ENCODE measurements at places on chromosomes 2 and 18.

DNA sequence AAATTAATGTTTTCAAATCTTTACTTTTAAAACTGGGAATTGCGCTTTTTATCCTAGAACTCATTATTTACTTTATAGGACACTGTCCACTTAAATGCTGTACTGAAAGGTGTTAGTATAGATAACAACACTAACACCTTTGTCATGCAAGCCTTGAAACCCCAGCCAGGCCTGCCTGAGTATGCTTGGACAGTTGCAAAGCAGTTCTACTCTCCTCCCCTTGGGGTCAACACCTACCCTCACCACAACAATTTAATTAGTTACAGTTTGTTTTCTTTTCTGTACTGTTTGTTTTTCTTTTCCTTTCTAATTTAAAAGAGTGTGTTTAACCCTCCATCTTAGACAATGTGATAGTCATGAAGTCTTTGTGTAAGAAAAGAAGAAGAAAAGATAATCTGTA, 18.9 kb upstream of the FAM98A start:
- DNase-seq: no peak

GRCh38 chr2:166112193-166112605, 15.6 kb downstream of the SCN1A start:
- no peak for DNase-seq

DNA sequence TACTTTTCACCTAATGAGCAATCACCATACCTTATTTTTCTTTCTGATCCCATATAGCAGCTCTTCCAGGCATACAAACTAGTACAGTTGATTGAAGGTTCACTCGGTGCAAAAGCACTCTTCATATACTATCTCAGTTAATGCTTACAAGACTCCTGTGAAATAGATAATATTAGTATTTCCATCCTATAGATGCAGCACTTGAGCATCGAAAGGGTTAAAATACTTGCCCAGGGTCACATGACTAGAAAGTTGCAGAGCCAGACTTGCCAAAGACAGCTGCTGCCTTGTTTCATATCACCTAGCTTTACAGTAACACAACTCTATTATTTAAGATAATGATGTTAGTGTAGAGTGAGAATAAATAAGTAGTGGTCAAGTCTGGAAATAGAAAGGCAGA, 466.0 kb upstream of the TNP1 start:
- DNase-seq: no peak

DNA sequence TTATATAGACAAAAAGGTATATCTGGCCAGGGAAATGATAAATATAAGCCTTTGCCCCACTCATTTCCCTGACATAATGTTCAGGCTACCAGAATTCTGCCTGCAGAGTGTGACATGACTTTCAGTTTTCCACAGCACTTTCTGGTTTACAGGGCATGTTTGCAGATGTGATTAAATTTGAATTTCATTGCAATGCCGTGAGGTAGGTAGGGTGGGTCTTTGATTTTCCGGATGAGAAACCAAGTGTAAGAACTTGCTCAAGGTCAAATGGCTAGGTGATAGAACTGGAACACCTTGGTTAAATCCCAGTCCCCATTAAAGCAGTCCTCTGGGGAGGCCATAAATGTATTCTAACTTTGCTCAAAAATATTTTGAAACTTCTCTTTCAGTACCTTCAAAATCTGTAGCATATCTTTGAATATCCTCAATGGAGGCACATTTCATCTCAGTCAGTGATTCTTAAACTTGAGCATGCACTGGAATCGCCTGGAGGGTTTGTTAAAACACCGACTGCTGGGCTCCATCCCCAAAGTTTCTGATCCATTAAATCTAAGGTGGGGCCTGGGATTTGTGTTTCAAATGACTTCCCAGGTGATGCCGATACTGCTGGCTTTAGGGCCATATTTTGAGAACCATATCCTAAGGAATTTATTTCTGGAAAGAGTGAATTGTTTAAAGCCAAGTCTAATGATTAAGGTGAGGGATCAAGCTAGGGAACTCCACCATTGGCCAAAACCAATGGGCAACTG, 35.0 kb downstream of the MRPL33 start:
- no peak for DNase-seq

DNA sequence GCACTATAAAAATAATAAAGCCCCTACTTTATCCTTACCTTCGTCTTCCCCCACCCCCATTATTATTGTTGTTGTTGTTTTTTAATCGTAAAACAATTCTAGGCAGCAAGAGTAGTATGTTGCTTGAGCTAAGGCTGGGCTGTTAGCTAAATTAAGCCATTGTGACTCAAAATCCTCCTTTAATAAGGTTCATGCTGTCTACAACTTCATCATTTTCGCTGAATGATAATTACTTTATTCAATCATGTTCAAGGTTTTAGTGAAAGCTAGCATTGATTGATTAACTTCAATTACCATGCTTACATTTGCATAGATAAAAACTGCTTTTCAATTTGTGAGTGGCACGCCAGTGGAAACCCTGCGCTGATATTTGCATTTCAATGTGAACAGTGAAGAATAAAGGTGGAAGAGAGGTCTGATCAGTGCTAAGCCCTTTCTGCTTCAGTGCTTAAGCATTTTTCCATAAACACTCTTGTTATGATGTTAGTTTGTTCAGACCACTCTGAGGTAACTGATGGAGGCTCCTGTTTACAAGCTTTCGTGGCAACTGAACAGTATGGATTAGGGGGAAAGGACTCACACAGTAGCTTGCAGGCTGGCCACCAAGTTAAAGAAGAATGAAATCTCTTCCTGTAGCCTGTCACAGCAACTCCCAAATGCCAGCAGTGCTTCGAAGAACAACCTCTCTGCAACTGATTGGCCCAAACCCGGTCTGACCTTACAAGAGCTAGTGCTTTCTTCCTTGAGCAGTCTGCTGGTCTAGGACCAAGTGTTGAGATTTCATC, 156.8 kb downstream of the GPD2 start:
- DNase-seq: no peak

- no peak for DNase-seq
These were observed 39.5 kb upstream of the ATP6V1B1 start for GRCh38 chr2:70895998-70896764.

DNA sequence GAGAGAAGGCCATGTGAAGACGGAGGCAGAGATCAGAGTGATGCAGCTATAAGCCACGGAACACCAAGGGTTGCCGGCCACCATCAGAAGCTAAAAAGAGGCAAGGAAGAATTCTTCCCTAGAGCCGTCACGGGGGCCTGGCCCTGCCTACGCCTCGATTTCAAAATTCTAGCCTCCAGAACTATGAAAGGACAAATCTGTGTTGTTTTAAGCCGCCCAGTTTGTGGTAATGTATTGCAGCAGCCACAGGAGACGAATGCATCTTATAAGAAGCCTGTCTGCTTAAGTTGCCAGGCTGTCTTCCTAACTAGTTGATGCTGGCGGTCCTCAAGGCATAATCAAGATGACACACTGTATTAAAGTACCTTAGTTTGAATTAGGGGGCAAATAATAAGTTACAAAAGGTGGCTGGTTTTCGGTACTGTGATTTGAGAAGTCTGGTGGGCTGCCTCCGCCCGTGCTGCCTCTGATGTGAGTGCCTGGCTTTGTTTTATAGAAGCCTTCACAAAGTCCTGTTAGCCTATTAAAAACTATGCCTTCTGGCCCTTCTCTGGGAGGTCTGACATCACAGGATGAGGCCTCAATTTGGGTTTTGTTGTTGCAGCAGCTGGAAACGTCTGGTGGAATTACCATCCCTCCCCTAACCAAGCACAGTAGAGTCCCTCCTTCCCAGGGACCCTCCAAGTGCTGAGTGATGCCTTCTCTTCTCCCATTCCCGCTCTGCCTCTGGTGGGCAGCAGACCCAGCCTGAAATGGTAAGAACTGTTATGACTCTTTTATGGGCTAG, 53.6 kb downstream of the SRD5A2 start:
- DNase-seq: no peak

DNA sequence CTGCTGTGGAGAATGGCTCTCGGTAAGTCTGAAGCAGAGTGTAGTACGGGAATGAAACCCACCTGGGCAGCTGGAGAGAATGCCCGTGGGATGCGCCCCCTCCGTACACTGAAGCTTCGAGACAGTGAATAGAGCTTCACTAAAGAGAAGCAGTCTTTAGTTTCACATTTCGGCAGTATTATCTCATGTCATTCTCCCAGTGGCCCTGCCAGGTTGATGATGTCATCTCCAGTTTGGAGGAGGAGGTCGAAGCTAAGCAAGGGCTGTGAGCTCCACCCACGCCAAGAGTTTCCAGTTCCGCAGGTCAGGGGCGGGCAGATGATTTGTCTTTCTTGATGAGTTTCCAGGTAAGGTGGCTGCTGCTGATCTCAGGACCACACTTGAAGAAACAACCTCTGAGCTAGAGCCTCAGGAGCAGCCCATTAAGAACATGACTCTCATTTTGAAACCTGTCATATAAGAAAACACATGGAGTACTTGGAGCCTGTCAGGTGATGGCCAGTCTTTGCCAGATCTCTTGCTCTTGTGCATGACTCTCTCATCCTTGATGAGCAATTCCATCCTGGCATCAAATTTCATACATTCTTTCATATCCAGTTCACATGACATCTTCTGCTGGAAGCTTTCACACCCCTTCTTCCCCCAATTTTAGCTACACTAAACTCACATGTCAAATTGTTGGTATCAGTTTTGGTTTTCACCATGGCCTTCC, 475.0 kb downstream of the RNF144A start:
- no peak for DNase-seq

DNA sequence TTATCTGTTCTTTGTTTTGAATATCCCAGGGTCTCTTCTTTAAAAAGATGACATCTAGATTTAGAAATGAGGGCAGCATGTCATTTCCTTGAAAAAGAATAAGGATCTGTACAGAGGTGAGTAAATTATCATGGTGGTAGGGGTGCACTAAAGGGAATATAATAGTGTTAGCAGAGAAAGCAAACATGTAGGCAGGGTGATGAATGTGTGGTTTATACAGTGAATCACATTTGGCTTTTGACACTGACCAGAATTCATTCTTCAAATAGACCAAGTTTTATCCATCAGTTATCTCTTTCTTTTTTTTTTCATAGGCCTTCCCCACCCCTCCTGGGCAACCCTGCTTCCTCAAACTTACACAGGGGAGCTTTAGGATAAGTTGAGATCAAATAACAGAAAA, 184.5 kb upstream of the LRP1B start:
- no peak for DNase-seq

DNA sequence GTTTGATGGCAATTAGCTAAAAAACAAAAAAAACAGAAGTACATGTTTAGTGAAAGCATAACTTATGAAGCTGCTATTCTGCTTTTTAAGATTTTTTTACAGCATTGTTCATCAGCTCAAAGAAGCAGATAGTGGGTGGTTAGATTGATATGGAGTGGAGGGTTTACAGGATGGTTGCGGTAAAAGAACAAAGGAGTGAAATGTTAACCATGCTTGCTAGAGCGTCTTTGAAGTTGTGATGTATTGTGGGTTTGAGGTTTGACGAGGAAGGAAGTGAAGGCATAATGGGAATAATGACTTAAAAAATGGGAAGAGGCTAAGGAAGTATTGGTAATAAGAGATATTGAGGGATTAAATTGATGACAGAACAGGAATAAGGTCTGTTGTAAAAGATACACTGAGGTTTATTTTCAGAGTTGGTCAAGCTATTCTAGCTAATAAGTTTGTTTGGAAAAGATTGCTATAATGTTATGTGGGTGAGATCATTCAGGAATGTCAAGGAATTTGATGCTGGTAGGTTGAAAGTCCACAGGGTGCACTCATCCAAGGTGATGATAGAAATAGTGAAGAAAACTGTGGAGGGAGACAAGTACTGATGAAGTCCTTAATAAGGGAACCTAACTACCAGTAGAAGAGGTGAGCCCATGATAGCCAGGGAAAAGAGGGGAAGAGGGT, 14.6 kb downstream of the SPOPL start:
- DNase-seq: no peak

DNA sequence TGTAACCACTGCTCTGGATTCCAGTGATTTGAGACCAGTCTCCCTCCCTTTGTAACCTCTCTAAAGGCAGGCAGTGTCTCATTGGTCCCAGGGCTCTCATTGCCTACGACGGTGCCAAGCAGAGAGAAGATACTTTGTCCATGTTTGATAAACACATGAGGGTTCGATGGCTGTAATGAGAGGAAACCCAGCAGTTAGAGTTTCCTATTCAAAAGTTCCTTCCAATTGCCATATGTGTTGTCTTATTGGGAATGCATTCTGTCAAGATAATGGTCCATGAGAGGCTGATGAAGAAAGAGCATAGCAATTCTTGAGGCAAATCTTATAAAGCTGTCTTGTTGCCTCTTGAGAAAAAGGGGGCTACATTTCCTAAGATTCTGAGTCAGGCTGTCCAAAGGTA, 292.5 kb downstream of the LRRTM1 start:
- DNase-seq: no peak

DNA sequence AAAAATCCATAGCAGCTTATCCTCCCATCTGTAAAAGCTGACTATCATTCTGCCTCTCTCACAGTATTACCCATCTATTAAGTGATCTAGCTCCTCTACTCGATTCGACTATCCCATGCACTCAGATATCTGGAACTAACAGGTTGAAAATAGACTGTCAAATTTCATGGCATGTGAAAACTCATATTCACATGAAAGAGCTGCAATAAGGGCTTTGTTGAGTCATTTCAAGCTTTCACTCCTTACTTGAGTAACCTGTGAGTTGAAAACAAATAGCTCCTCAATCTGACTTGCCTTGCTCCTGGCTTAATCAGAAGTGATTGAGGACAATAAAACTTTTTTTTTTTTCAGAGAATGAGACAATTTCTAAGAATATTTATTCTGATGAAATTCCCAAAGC, 192.4 kb upstream of the ERBB4 start:
- no peak for DNase-seq

GRCh38 chr2:210252699-210253606, 27.7 kb upstream of the ACADL start:
- no peak for DNase-seq

DNA sequence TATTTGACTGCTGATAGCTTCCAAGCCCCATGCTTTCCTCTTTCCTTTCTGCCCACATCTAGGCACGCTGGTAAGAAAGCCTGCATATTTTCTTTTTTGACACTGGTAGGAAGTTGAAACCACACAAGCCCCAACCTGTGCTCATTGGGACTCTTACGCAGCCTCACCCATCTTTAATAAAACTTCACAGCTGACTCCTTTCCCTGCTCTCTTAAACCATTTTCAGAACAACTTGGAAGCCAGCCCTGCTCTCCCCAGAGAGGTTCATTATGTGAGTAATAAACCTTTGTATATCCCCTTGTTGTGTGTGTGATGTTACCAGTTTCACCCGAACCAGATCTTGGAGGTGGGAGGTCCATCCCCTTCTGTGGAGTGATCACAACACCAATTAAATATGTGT, 268.4 kb downstream of the GPD2 start:
- no peak for DNase-seq

GRCh38 chr18:37483984-37484819, 81.4 kb downstream of the CELF4 start:
- no peak for DNase-seq

- no peak for DNase-seq
These were observed 249.4 kb downstream of the ANKRD30B start for GRCh38 chr18:14997357-14997756.

DNA sequence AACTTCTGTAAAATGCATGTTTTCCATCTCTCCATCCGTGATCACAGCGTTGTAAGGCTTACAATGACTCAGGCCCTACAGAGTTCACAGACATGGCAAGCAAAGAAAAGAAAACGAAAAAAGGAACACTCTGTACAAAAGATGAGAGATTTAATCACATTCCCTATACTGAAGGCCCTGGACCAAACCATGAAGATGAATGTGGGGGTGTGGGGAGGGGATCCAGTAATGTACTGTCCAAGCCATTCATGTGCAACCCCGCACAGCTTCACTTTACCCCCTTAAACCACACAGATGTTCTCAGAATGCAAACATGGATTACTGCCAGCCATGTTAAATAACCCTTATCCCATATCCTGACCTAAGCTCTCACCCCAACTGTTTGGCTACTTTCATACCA, 391.1 kb downstream of the NCKAP5 start:
- DNase-seq: no peak

Data from stimulated activated CD4-positive, alpha-beta T cell treated with anti-CD3 and anti-CD28 coated beads, Interleukin-12 subunit alpha, Interleukin-12 subunit beta, amount 100 ng/mL, for 24 hours (primary cell).